NT2/D1 (cell line): ENCODE measurements at places on chromosomes 3 and 15.

- no peak for DNase-seq
These were observed 52.2 kb downstream of the EXOG start for GRCh38 chr3:38548154-38548931.

DNA sequence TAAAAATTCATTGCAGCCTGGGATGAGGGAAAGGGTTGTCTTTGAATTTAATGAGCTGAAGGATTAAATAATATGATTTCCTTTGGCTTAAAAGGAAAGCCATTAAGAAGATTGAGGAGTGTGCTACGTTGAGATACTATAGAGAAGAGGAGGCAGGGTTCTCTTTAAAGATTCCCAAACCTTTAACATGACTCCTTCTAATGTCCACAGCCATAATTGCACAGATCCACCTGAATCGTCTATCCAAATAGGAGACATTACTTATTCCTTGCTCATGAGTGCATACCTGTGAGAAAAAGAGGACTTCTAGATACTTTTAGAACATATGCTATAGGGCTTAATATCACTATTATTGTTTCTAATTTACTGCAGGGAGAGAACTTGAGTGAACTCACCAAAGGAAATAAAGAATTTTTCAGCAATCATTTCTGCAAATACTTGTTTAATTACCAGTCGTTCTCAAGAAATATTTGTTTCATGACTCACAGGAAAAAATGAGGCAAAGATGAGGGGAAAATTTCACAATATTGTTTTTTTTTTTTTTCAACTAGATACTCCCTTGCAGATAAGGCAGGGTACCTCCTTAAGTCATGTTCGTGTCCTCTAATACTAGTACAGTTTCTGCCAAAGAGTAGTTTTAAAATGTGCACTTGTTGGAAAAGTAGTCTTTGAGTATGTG lies 8.9 kb upstream of the SUCNR1 start:
- no peak for DNase-seq

DNA sequence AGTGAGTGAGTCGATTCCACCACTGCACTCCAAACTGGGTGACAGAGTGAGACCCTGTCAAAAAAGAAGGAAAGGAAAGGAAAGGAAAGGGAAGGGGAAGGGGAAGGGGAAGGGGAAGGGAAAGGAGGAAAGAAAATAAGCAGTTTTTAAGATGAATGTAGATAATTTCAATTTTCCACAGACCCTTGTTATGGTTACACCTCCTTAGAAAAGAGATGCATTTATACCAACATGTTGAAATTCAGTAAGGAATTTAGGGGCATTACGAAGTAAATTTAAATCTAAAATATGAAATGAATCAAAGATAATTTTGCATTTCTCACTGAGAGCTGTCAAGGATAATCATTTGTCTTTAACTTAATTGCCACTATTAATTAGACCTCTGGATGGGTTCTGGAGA lies 146.5 kb upstream of the TMC3 start:
- DNase-seq, result no peak

GRCh38 chr3:42670051-42670576 lies 15.2 kb upstream of the KLHL40 start:
- DNase-seq, result no peak

DNA sequence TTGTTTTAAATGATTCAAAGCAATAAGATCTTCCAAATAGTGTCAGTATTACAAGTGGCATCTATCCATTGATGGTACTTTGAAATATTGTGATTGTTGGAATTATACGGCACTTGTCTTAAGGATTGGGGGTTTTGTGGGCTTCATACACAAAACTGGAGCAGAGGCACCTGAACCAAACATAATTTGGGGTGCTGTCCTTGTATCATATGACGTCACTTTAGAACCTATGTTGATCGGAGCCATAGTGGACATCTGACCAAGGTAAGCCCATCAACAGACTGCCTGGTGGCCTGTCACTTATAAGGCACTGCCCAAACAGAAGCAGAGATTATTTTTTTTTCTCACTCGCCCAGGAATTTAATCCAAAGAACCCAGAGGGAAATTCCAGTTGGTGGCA lies 2.9 kb upstream of the LRRC58 start:
- no peak for DNase-seq

GRCh38 chr15:31440754-31441311 lies 114.2 kb downstream of the KLF13 start:
- no peak for DNase-seq

- no peak for DNase-seq
These were observed 26.5 kb downstream of the RFTN1 start for GRCh38 chr3:16486951-16487480.

GRCh38 chr3:8488411-8488810 lies 13.2 kb upstream of the LMCD1 start:
- DNase-seq, result no peak

- no peak for DNase-seq
These were observed 3.9 kb upstream of the MECOM start for GRCh38 chr3:169667166-169668071.

- no peak for DNase-seq
These were observed 17.2 kb upstream of the IREB2 start for GRCh38 chr15:78420766-78421165.

GRCh38 chr3:141368062-141368924 lies at the start of gene ZBTB38:
TSS of gene ZBTB38 (plus strand) at chr3:141368504. CDS start at chr3:141442389, 73,885 bp downstream.
- peak; percentile 86 for DNase-seq

- DNase-seq, result no peak
These were observed 72.5 kb upstream of the POLG start for GRCh38 chr15:89406940-89407607.

GRCh38 chr3:177196456-177197040 lies 734 bp downstream of the TBL1XR1 start:
- DNase-seq, result no peak

DNA sequence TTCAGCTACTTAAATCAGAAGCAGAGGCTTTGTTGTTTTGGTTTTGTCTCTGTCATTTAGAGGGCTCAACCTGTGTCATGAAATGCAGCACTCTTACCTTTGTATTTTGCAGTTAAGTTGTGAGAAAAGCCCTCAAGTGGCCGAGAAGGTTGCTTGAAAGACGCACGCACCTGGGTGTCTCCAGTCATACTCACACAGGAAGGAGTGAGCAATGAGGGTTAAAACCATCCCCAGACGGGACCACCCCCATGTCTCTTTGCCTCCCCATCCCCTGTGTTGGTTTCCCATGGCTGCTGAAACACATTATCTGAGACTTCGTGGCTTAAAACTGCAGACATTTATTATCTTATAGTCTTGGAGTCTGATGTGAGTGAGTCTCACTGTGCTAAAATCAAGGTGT lies 376.1 kb upstream of the CFAP20DC start:
- no peak for DNase-seq

DNA sequence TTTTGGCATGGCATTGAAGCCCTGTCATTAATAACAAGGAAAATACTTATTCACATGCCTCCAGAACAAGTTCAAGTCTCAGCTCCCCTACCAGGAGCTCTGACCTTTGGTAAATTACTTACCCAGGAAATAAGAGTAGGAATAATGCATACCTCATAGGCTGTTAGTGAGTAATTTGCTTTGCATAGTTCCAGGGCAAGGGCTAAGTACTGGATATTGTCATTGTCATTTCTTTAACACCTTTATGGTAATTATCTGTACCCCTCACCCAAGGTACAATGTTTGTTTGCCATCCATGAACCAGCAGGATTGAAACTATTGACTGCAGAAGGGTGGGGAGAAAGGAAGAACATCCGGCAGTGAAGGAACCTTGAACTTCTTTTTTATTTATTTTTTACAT lies 148.5 kb downstream of the SOX2 start:
- peak; percentile 44 for DNase-seq

DNA sequence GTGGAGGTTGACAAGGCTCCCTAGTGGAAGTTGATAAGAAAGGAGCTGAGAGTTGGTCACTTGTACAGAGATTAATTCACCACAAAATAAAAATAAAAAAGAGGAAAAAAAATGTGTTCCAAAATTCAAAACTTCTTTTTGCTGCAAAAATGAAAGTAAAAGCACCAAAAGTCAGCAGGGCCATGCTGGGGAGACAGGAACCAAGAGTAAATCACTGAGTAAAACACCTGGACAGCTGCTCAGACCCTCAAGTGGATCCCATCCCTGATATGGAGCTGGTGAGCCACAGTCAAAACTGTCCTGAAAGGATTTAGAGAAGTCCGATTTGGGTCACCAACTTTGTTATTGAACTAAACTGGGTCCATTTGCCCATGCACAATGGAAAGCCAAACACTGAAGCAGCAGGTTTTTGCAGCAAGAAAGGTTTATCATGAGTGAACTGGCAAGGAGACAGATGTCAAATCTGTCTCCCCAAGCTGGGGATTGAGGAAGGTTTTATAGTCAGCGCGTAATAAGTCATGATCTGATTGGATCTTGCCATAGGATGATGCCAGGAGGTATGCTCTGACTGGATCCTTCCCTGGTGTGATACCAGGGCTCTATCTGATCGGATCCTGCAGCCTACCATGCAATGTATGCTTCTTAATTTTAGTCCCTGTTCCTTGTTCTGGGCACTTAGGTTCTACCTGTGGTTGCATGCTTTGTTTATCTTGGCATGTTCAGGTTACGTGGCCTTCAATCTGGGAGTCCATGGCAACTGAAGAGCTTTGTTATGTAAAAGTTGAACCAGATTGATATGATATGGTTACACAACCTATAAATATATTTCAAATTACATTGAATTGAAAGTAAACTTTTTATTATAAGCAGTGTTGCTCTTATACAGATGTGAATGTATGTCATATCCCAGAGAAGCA lies 313.2 kb downstream of the POLQ start:
- DNase-seq, result no peak

DNA sequence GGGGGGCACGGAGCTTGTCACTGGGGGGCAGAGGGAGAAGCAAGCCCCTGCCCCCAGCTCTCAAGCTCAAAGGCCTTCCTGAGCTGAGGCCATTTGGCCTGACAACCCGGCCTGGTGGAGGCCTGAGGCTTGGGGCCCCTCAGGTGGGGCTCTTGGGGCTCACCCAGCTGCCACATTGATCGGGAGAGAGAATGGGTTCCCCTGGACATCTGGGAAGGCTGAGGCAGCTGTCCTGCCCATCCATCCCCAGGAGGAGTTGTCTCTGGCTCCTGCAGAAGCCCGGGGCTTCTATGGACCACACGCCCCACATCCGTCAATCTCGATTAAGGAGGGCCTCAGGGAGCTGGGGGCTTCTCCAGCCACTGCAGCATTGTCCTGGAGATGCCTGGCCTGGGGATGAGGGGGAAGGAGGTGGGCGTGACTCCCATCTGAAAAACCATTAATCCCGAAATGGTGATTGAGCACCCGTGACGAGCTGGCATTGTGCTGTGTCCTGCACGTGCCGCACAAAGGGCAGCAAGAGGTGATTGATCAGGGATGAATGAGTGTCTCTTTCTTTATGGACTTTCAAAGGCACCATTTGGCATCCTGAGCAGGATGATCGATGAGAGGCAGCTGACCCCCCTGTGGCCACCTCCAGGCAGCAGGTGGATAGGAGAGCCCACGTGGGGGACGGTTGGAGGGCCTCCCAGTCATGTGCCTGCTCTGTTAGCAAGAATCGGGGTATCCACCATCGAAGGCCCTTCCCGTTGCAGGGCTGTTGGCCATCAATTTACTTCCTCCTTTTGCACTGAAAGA lies 17.2 kb upstream of the CRABP1 start:
- DNase-seq, result no peak

DNA sequence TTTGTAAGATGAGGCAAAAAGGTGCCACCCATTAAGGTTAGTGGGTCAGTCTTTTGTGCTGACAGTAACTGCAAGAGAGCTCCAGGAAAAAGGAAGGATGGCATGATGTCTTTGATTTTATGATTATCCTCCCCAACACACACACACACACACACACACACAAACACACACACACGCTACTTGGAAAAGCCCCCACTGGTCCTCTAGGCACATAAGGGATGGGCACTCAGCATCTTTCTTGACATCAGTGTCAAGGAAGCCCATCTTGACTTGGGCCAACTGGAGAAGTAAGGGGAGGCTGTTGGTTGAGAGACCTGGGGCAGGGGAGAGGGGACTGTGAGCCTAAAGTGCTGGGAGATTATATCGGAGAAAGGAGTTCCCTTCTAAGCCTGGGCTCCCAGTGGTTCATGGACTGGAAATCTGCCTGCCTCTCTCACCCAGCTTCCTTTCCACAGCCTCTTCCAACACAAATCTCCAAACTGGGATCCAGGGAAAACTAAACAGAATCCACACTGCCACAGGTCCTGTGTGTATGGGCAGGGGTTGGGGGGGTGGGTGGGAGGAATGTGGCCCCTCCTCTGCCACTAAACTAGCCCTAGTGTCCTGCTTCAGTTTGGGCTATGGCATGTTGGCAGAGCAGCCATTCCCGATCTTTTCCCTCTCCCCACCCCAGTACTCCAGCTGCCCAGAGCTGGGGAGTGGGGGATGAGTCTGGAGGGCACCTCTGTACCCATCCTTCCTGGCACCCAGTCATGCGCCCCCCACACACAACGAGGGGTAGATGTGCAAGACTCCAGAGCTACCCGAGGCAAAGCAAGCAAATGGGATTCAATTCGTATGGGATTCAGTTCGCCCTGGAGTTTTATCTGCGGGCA lies 1.6 kb downstream of the AMOTL2 start:
- DNase-seq, result no peak
